ENCODE measurements at places on chromosomes 2 and 18.

DNA sequence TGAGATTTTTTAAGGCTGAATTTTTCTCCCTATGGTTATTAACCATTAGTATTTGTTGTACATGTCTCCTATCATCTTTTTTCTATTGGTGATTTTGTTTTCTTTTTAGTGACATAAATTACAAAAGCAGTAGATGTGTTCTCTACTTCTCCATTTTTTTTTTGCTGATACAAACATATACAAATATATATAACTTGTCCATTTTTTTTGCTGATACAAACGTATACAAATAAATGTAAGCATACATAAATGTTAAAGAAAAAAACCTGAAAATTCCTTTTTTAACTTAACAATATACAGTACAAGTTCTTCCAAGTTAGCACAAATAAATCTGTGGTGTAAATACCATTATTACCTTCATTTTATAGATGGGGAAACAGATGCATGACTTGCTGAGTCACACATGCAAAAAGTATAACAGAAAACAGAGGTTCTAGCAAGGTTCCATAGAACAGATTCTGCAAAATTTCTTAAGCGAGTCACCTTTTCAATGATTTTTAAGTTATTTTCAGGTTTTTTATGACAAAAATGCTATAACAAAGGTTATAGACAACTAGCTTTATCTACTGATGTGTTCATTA, 2.1 kb downstream of the MSGN1 start:
- DNase-seq: no peak

DNA sequence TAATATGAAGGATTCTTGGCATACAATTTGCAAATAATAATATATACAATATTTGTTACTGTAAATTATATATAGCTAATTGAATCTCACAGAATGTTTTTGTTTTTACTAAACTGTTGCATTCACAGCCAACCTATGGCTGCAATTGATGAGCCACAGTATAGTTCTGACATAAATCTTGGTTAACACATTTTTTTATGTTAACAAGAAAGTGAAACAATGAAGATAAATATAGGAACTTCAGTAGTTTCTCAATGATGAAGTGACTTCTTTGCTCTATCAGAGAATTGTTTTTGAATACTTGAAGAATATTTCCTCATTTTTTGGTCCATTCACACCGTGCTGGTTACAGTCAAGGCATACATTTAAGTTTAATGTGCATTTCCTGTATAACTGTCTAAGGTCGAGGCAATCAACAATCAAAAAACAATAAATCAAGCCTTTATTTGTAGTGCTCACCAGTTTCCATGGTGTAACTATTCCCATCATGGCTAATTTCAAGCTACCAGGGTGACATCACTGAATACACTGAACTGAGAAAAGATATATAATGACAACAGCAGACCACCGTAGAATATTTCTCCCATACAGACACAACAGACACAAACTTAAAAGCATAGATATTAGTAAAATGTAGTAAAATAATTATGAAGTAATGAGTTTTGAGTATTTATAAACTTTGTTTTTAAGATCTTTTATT, 12.9 kb upstream of the ETAA1 start:
- DNase-seq: no peak

DNA sequence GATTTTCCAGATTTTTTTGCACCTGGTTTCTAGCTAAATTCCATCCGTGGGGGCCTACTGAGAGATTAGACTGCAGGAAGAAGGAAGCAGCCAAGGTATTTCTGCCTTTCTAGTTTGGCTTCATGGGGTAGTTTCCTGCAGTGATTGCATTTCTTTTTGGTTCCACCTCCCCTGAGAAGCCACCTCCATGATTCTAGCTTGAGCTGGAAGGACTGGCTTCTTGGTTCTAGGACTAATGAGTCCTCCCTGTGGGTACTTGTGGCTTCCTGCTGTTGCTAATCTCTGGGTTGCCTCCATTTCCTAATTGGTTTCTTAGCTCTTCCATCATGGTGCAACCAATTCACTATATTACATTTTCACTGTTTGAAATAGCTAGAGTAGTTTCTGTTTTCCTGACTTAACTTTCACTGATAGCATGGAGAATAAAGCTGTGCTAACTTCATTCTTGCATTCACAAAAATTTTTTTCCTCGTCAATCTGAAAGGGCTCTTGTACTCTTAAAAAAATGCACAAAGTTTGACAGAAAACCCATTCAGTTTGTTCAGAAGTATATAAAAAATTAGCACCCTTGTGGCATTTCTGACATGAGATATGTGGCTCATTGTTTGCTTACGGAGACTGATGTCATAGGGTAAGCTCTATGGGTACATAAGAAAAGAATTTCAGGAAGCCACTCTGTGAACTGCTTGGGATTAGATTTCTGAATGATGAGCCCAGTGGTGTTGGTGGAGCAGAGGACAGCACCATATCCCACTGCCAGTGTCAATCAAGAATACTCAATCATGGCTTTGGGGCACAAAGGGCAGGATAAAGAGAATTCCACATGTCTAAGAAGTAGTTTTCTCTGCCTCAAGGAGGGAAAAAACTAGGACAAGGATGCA, 242.8 kb upstream of the RBMS1 start:
- no peak for DNase-seq

- DNase-seq: peak; percentile 8
Measured at GRCh38 chr18:28189400-28190239, 12.7 kb upstream of the CDH2 start.
